PC-3 (cell line): ENCODE measurements at places on chromosomes 1 and 21. TPM values are rescaled to one million over a fixed set of nuclear protein-coding genes. Genes with fewer than 3 reads are reported as not detected.

Gene SERPINC1
- total RNA-seq = not detected in 2 replicates

DNA sequence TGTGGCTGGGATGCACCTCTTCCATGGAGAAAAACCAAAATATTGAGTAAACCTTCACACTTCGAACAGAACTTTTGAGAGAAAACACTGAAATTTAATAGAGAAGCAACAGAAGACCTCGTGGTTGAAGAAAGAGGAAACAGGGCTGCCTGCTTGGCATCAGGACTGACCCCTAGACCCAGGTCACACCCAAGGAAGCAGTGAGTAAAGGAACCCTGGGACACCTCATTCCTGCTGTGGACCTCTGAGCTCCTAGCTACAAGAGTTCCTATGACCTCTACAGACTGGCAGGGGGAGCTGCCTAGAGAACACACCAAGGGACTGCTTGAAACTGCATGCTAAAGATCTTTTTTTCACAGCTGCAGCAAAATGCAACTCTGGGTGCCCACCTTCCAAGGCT, 67.8 kb downstream of the FASLG start:
- H3K36me3 ChIP-seq = no peaks in the 10 kb centered on the region
- no peak overlapping the region for H3K4me3 ChIP-seq
- DNase-seq = no peak
- H3K27me3 ChIP-seq = no peaks in the 10 kb centered on the region

GRCh38 chr1:223712194-223712849, at the start of gene CAPN2:
Gene CAPN2, plus strand, starts transcription at chr1:223712539. Its CDS starts 102 bp downstream, at chr1:223712641.
- peak within 1 kb of the TSS; percentile 92 for H3K4me3 ChIP-seq
- peak within 1 kb of the TSS; percentile 92 for H3K27ac ChIP-seq
- peak; percentile 96 for DNase-seq
- H3K36me3 ChIP-seq = peaks cover 26% of the 10 kb centered on the region

GRCh38 chr1:230976825-230977747, 1.6 kb downstream of the TTC13 start:
- H3K27ac ChIP-seq = no peak overlapping the region
- peaks cover 28% of the 10 kb centered on the region for H3K4me1 ChIP-seq
- H3K27me3 ChIP-seq = no peaks in the 10 kb centered on the region

DNA sequence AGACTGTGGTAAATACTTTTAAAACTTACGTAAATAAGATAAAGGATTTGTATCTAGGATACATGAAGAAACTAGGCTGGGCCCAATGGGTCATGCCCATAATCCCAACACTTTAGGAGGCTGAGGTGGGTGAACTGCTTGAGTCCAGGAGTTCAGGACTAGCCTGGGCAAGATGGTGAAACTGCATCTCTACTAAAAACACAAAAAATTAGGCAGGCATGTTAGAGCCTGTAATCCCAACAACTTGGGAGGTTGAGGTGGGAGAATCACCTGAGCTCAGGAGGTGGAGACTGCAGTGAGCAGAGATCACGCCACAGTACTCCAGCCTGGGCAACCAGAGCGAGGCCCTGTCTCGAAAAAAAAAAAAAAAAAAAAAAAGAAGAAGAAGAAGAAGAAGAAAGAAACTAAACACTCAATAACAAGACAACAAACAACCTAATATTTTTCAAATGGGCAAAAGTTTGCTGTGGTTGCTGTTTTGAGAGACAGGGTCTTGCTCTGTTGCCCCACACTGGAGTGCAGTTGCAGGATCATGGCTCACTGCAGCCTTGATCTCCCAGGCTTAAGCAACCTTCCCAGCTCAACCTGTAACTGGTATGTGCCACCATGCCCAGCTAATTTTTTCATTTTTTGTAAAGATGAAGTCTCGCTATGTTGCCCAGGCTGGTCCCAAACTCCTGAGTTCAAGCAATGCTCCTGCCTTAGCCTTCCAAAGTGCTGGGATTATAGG, 78.3 kb downstream of the EIF4G3 start:
- peak overlapping the region; percentile 33 for H3K27ac ChIP-seq
- no peaks in the 10 kb centered on the region for H3K27me3 ChIP-seq
- peaks cover 9% of the 10 kb centered on the region; the same call in 1 of the 2 replicates for H3K4me1 ChIP-seq
- H3K4me3 ChIP-seq = no peak overlapping the region

DNA sequence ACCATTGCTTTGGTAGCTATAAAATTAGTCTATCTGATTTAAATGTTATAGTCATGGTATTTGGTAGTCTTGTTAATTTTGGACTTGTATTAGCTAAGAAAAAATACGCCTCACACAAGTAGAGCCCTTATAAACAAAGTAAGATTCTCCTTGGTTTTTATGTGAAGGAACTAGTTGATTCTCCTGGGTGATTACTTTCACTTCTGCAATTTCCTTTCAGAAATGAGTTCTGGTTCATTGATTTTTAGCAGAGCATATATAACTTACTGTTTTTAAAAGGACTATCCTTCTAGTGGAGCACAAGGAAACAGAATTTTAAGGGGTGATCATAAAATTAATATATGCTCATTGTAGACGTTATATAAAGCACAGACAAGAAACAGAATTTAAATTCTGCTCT, 120.1 kb downstream of the BACH1 start:
- DNase-seq = no peak
- peaks cover 8% of the 10 kb centered on the region; the same call in 1 of the 2 replicates for H3K4me1 ChIP-seq
- no peaks in the 10 kb centered on the region for H3K27me3 ChIP-seq
- no peaks in the 10 kb centered on the region for H3K36me3 ChIP-seq
- no peak overlapping the region for H3K27ac ChIP-seq

DNA sequence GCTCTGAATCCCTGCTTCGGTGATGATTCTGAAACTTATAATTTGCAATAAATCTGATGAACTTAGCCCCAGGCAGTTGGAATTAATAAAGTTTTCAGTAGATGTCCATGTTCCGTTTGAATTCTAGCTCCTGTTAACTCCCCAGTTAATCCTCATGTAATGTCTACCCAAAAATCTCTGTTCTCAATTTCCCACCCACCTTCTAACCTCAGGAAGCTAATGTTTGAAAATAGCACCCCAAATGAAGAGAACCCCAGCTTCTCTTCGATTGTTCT, 3.6 kb downstream of the MYOG start:
- H3K4me3 ChIP-seq = no peak overlapping the region
- H3K36me3 ChIP-seq = no peaks in the 10 kb centered on the region
- no peak overlapping the region for H3K27ac ChIP-seq
- DNase-seq = no peak

DNA sequence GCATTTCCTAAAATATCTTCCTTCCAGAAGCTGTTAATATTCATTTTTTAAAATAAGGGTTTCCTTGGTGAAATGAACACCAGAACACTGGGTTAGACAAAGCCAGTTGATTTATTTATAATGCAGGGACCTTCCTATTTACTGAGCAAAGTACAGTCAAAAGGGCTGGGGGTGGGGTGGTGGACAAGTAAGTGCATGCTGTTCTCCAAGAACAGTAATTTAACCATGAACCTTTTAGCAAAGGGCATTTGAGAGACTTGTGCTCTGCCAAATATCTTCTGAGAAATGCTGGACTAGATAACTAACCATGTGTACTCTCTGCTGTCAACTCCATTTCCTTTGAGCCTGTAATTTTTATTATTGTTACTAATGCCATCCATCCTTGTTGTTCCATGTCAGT, 100.2 kb downstream of the OMA1 start:
- H3K36me3 ChIP-seq = no peaks in the 10 kb centered on the region
- no peak overlapping the region for H3K27ac ChIP-seq
- H3K4me1 ChIP-seq = no peaks in the 10 kb centered on the region
- no peak for DNase-seq
- peaks cover 3% of the 10 kb centered on the region; the same call in 1 of the 2 replicates for H3K27me3 ChIP-seq
- H3K4me3 ChIP-seq = no peak overlapping the region

- DNase-seq = no peak
- no peak overlapping the region for H3K4me3 ChIP-seq
- no peaks in the 10 kb centered on the region; the same call in 1 of the 2 replicates for H3K36me3 ChIP-seq
- peaks cover 11% of the 10 kb centered on the region for H3K4me1 ChIP-seq
- H3K27ac ChIP-seq = no peak overlapping the region
Measured at GRCh38 chr21:31204801-31205200, 139.3 kb downstream of the TIAM1 start.

- H3K27me3 ChIP-seq = no peaks in the 10 kb centered on the region
- H3K27ac ChIP-seq = no peak overlapping the region
- peaks cover 58% of the 10 kb centered on the region for H3K4me1 ChIP-seq
Measured at GRCh38 chr1:46612937-46613660, 3.5 kb downstream of the MOB3C start.

DNA sequence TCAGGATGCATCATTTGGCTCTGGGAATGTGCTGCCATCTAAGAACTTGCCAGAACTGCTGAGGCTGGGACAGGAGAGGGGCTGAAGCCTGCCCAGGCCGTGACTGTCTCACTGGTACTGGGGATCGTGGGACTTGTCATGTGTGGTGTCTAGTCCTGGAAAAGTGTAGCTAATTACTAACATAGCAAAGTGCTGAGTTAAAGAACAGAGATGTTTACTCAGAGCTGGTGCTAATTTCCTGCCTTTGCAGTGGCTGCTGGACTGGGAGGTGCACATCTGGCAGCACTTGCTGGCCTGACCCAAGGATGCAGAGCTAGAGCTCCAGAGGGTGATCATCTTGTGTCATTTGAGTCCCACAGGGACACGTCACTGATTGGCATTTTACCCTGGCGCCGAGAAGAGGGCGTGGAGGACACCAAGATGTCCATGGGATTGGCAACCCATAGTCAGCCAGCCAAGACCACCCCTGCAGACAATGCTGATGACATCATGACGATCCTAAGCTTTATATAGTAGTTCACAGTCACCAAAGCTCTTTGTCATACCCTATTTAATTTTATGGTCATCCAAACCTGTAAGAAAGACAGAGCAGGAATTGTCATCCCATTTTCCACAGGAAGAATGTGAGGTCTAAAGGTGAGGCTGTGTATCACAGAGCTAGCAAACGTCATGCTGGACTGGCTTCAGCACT, 110.1 kb upstream of the SLC44A3 start:
- no peak overlapping the region for H3K27ac ChIP-seq
- H3K27me3 ChIP-seq = no peaks in the 10 kb centered on the region
- peaks cover 25% of the 10 kb centered on the region for H3K4me1 ChIP-seq
- peak; percentile 12 for DNase-seq

DNA sequence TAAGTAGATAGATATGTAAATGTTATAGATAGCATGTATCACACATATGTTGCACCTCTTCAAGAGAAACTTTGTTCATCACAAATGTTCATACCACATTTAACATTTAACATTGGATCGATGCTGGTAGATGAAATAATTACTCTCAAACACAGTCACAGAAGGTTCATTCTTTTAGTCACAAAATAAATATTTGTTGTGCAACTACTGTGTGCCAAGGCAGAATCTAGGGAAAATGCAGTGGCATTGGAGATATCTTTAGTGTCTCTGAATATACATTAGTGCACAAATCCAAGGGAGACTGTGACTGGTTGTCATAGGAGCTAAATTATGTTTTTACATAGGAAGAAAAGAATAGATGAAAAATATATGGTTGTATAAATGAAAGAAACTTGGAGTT, 535.7 kb downstream of the BRINP3 start:
- no peaks in the 10 kb centered on the region for H3K27me3 ChIP-seq
- no peaks in the 10 kb centered on the region for H3K36me3 ChIP-seq
- DNase-seq = peak; percentile 13

GRCh38 chr1:162699366-162699765, 67.1 kb downstream of the DDR2 start:
- no peaks in the 10 kb centered on the region for H3K36me3 ChIP-seq
- no peak overlapping the region for H3K27ac ChIP-seq
- H3K27me3 ChIP-seq = no peaks in the 10 kb centered on the region
- no peak for DNase-seq
